ENCODE measurements at places on chromosomes 3 and 15.

GRCh38 chr15:40968290-40969085 lies 15.2 kb downstream of the CHAC1 start:
- no peak for DNase-seq

DNA sequence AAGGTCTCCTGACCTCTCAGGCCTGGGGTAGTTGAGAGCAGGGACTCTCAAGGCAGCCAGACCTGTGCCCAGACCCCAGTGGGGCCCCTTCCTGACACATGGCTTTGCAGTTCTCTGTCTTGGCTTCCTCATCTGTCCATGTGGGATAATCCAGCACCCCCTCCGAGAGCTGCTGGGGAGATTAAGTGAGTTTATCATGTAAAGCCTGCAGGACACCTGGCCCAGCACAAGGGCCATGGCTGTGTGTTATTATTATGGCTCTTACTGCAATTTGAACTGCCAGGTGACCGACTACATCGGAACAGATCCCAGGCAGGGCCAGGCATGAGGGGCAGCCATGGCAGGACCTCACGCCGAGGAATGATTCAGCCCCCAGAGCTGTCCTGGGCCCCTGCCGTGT lies 12.6 kb downstream of the DUSP7 start:
- no peak for DNase-seq

DNA sequence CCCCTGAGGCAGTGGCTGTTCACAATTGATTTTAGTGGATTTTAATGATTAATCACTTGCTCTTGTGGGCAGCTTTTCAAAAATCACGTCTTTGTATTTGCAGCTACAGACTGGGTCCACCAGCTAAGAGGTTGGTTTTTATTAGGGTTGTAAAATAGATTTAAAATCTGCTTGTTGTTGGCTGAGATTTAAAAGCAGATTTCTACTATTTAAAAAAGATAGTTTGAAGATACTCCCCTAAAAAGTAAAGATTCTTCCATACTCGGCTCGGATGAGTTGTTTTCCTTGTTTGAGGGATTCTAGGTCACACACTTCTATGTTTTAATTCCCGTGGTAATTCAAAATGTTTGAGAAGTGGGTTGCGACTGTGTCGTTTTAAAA lies 1.7 kb downstream of the KLHL24 start:
- no peak for DNase-seq

- no peak for DNase-seq
Observed at GRCh38 chr15:50431204-50431603, 7.0 kb downstream of the USP8 start.

GRCh38 chr3:177597311-177598096 lies 400.2 kb upstream of the TBL1XR1 start:
- peak; percentile 55 for DNase-seq

- no peak for DNase-seq
Observed at GRCh38 chr3:171971919-171972514, 67.4 kb upstream of the FNDC3B start.

GRCh38 chr3:129558081-129558771 lies 15.3 kb downstream of the H1-8 start:
- no peak for DNase-seq

- peak; percentile 10 for DNase-seq
Observed at GRCh38 chr3:11662392-11662990, 18.8 kb upstream of the VGLL4 start.

DNA sequence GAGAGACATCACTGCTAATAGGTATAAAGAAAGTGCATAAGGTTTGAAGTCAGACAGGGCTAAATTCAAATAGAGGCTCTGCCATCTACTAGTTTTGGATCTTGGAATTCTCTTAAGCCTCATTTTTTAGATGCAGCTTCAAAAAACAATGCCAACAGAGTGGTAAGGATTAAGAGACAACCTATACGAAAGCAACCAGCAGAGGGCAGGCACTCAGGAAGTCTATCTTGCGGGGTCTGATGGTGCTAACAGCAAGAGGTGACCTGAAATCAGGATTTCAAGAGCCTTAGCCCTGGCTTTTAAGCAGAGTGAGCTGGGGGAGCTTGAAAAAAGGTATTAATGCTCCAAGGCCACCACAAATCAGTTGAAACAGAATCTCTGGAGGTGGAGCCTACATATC lies 40.7 kb downstream of the LDHAL6B start:
- DNase-seq, result peak; percentile 70

- peak; percentile 41 for DNase-seq
Observed at GRCh38 chr3:42749753-42750231, 23.3 kb downstream of the CCDC13 start.

DNA sequence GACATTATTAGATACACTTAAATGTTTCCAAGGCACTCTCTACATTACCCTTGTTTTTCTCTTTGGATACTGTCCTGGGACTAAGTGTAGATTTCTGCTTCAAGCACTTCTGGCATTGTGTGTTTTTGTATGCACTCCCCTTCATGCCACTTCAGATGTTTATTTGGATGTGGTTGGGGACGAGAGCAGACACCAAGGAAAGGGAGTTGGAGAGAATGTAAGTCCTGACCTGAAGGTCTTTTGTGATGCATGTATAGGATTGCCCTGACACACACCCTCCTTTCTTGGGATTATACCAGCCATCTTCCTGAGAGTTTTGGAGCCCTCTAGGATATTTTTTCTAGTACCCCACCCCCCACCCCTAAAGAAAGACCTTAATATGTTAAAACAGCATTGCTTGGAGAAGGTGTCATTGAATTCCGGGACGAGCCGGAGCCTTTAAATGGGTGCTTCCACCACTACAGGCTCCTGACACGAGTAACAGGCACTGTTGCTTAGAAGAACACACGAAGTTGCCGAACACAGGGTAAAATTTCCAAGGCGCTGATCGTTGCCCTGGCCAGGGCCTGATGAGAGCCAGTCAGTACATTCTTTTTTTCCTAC lies 22.7 kb downstream of the PSMD6 start:
- DNase-seq, result no peak

DNA sequence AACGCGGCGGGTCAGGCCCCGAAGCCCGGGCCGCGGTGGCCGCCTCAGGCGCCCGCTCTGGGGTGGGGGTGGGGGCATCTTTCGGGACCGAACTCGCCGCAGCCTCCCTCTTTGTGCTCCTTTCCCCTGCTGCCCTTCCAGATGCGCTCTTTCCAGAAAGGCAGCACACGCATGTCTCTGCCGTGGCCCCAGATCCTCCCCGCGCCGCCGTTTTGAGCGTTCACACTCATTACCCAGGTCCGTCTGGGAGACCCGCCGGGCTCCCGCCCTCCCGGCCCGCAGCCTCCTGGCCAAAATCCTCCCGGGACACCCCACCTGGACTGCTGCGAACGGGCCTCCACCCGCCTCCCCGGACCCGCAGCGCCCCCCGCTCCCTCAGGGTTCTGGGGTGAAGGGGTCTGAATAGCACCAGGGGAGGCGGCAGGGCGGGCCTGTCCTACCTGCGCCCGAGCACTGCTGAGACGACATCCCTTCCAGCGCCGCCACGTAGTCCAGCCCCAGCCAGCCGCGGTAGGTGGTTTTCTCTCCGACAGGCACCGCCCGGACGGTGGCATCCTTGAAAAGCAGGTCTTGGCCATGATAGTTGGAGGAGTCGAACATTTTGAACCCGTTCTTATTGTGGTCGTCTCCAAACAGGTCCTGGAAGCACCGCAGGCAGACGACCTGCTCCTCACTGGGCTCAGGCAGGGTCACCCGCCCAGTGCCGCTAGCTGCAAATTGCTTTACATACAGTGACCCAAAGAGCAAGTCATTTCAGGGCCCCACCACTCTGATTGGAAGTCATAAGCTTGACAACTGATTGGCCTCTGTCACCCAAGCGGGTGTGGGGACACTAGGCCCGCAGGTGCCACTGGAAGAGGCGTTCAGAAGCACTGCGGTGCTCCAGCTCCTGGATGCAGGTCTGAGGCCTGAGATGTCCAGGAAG lies 25.9 kb downstream of the MELTF start:
- DNase-seq, result no peak

DNA sequence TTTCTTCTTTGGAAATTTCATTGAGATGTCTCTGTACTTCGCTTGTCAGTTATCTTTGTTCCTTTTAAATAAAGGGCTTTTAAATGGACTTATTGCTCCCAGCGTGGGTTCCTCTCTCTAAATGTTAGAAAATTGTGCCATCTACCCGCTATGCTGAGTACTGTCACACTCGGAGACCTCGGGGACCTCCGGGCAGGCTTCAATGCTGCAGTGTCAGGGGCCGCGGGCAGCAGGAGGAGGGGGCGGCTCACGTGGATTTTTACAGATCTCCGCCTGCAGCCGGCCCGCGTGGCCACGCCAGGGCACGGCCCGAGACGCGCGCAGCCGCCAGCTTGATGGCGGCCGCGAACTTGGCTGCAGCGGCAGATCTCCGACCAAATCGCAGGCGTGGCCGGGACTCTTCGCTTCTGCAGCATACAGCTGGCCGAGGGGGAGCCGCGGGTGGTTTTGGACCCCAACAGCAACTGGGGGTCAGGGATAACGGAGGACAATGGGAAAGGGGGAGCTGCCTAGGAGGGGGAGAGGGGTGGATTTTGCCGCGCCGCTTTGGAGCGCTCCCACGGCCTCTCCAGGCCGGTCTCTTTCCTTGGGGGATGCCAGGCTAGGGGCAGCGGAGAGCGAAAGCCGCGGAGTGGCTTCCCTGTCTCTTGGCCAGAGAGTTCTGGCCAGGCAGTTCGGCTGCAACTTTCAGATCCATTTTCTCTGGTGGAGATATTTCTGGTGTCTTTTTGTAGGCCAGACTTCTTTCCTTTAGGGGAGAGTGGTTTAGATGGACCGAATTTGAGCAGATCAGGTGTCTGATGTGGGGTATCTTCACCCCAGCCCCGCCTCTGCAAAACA lies 15.3 kb downstream of the NR2F2 start:
- peak; percentile 44 for DNase-seq

- DNase-seq, result no peak
Observed at GRCh38 chr15:97849183-97849582, 111.3 kb upstream of the ARRDC4 start.

DNA sequence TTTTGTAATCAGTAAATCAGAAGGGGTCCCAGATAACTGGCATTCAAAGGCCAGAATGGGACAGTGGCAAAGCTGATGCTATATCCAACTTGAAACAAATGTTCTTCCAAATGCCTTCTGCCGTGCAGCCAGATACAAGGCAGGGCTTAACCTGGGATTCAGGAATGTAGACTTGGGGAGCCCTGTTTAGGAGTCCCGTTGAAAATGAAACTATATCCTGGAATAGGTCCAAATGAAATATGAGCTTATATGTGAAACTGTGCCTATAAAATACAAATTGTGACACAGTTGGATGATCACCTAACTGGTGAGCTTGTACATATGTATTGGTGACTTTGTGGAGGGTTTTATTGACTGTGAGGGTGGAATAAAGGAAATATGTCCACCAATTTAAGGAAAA lies 28.7 kb downstream of the FRMD4B start:
- DNase-seq, result no peak

GRCh38 chr3:54527521-54527920 lies 400.3 kb downstream of the LRTM1 start:
- DNase-seq, result no peak

DNA sequence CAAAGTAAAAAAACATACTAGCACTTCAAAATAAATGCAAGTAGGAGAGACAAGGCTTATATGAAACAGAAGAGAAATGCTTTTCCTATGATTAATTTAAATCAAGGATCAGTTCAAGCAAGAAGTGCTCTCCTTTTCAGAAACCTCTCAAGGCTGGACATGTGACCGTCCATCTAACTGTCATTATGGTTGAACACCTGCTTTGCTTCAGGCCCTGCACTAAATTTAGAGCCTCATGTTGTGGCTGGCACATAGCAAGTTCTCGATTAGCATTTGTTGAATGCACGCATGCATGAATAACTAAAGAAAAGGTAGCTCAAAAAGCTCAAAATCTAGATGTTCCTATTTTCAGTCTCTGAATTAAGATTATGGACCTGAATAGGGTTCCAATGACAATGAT lies 82.0 kb downstream of the SV2B start:
- DNase-seq, result no peak

GRCh38 chr3:176953106-176954060 lies 243.9 kb downstream of the TBL1XR1 start:
- no peak for DNase-seq

- DNase-seq, result no peak
Observed at GRCh38 chr15:42092398-42093318, 1.7 kb downstream of the PLA2G4D start.

DNA sequence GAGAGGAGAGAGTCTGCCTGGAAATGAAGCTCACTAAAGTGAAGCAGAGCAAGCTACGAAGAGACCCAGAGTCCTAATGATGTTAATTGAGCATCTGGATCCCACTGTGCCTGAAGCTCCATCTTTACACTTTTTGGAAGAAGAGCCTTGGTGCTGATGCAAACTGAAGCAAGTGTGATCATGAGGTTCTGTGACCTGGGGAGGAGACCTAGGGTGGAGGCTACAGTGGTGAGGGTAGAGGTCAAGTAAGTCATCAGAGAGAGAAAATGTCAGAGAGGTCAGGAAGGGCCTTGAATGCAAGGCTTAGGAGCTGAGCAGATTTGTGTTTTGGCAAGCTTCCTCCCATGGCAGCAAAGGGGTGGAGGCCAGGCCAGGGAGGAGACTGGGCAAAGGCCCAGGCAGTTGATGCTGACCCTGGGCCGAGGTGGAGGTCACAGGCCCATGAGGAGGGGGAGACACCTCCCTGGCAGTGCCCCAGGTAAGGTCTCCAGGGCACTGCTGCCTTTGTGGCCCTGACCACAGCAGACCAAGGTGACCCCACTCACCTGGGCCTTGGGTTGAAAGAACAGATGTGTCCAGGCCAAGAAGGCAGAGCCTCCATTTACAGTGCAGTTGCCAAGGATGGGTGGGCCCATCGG lies 1.6 kb downstream of the GRIP2 start:
- DNase-seq, result no peak

GRCh38 chr3:46252980-46253379 lies 10.7 kb downstream of the CCR3 start:
- peak; percentile 84 for DNase-seq

- DNase-seq, result no peak
Observed at GRCh38 chr3:111662907-111663306, 67.8 kb upstream of the ZBED2 start.

DNA sequence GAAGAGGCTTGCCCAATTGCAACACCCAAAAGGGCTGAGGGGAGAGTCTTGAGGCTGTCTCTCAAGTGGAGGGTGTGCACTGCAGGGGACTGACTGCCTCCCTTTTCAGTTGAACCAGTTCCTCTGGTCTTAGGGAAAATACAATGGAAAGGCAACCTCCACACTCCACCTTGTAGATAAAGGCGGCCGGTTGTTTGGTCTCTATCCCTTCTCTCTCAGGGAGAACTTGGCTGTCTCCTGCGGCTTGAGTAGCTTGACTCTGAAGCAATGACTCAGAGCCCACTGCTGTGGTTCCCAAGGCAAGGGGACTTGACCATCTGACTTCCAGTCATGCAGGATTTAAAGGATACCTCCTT lies 143.2 kb upstream of the UMPS start:
- DNase-seq, result no peak

DNA sequence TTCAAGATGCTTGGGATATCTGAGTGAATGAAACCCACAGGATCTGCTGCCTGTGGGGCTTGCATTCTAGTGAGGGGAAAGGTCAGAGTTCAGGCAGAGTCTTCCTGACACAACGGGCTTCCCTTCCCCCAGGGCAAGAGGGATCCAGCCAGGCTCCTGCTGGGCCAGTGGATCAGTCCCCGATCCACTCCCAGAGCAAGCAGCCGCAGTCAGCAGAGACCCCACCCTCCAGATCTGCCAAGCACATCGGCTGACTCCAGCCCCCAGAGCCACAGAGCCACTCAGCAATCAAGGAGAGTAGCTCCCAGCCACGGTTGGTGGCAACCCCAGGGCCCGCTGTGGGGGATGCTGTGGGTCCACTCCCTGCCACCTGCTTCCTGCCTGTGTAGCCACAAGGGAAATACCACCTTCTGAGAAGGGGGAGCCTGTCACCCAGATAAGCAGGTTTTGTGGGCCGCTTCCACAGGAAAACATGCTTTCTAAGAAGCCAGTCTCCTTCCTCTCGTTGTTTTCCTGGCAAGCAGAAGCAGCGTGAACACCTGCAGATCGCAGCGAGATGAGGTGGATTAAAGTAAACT lies 44.9 kb downstream of the CPN2 start:
- DNase-seq, result no peak
